Epithelial cell of proximal tubule (primary cell): ENCODE measurements at places on chromosomes 1 and 21.

GRCh38 chr1:193712392-193712791 is 526.0 kb upstream of the B3GALT2 start:
- no peak for DNase-seq

DNA sequence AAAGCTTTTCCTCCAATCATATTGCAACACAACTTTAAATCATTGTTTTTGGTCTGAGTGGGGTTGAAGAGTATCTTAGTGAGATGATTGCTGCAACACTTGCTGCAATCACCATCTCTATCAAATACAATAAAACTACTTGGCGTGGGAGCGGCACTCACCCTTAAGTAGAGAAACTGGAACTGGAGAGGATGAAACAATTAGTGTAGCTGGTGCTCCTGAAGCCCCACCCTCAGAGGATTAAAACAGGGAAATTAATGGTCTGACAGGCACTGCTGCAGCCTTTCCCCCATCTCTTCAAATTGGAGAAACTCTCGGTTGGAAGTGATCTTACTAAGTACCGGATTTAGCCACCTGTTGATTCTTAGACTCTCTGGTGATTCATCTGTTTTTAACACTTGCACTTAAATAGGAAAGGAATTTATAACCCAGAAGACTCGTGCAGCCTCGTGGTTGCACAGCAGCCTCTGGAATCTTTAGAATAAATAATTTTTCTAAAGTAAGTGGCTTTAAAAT is 80.5 kb upstream of the KIF26B start:
- DNase-seq: no peak

DNA sequence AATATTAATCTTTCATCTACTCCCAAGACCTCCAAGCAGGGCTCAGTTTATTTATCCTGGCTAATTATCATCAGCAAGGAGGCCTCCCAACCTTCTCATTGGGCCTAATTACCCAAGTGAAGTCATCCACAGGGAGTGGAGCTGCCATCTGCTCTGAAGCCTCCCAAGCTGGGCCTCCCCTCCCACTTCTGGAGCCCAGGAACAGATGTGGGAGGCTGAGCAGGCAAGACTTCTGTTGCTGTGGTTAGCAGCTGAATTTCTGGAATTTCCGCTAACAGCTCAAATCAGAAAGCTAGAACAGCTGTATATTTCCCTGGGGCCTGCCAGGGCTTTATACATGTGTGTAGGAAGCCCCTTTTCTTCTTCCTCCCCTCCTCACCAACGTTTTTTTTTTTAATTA is 127.5 kb downstream of the UCK2 start:
- no peak for DNase-seq

DNA sequence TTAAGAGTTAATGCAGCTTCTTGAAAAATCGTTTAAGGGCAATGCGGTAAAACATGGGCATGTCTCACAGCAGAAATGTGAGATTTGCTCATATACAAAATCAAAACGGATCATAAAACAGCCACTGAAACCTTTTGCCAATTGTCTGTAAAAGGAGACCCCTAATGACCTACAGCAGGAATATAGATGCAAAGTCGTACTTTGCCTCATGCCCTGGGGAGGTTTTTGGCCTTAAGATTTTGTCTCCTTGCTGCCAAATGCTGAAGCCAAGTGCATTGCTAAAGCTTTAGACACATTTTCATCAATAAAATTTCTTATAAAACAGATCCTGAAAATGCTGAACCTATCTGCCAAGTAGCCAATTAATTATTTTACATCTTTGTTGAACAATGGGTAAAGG is 226.9 kb downstream of the TGFB2 start:
- DNase-seq: no peak

DNA sequence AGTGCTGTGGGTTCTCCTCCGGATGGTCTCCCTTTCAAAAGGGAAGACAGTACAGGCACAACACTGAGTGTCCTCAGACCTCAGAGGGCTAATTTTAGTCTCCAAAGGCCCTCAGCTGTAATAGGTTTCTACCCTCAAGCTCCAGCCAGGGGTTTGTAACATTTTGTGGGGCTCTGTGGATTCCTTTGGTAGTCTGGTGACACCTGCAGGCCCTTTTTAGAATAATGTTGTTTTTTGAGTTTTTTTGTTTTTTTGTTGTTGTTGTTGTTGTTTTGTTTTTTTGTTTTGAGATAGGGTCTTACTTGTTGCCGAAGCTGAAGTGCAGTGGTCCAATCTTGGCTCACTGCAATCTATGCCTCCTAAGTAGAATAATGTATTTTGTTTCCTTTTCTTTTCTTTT is 15.0 kb upstream of the TMEM201 start:
- no peak for DNase-seq

GRCh38 chr21:28325618-28326017 is 667.1 kb downstream of the LTN1 start:
- DNase-seq: no peak

GRCh38 chr1:19762175-19762779 is 37.4 kb downstream of the TMCO4 start:
- no peak for DNase-seq

DNA sequence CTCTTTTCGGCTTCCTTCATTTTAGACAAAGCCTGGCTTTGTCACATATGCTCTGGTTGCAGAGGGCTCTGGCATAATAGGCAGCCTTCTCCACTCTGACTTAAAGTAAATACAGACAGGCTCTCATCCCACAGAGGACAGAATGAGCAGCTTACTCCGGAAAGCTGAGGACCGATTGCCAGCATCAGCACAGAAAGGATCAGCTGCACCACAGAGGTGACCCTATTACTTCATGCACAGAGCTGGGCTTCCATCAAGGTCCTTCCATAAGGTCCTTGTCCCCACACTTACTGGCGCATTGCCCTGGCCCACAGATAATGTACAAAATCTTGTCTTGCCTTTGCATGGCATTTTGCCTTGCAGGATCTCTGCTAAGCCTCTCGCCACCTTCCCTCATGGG is 67.6 kb downstream of the SEC16B start:
- DNase-seq: no peak

GRCh38 chr1:119133987-119134386 is 6.5 kb downstream of the WARS2 start:
- no peak for DNase-seq

GRCh38 chr1:151825204-151825603 is 6.4 kb downstream of the RORC start:
- DNase-seq: no peak

GRCh38 chr1:232528472-232529089 is 101.4 kb downstream of the SIPA1L2 start:
- no peak for DNase-seq
